Mesenchymal stem cell (in vitro differentiated cells and primary cell): ENCODE measurements at places on chromosomes 6 and 20.

DNA sequence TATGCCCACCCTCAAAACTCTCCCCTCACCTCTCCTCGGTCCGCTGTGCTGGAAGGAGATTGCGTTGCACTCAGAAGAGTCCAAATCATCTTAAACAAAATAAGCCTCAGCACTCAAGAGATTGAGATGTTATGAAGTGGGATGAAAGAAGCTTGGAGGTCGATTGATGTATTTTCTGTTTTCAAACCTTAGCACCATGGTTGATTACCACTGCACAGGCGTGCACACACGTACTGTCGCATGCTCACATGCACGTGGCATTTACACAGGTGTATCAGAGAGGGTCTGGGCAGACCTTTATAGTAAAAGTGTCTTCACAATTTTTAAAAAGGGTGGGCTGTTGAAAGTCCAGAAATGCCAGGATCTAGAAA is 612 bp upstream of the AGPAT4 start:
- no peak for DNase-seq

DNA sequence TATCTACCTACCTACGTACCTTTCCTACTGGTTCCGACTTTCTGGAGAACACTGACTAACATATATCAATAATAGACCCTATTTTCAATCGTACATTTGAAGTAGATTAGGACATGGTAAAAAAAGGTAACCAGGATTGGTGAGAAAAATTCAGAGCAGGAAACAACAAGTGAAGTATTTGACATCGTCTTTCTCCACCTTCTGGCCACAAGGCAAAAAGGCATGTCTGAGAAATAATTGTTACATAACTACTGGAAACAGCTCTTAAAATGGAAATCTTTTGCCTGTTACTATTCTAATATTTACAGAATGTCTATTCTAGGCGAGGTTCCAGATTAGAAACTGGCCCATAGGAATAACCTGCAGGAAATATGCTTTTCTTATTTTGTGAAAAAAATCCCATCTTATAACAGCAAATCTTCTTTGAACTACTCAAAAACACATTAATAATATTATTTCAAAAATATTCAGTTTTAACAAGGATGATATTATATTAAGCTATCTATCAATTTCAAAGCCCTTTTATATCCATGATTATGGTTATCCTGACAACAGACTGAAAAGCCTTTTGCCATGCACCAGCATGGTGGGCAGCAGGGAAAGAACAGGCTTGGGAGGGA is 80.8 kb downstream of the RCAN2 start:
- no peak for DNase-seq

DNA sequence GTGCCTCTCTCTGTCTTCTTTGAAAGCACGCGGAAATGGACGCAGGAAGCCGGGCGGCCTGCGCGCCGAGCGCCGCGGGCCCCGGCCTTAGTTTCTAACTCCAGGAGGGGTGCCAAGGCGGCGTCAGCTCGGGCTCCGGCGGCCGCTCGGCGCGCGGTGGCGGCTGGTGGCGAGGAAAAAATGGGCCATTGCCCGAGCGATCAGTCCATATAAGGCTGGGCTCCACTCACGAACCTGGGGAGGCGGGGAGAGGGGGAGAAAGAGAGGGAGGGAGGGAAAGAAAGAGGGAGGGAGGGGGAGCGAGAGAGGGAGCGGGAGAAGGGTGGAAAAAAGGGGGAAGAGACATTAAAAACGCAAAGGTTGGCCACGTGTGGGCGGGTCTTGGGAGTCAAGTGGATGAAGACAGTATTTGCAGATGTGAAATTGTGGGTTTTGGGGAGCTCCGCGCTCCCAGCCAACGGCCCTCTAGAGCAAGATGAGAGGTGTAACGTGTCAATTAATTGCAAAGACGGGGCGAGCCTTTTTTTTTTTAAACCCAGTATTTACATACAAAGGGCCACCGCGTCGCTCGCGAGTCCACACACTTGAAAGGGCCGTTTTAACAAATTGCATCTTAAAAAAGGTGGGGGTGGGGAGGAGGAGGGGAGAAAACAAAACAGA is at the start of gene NKX2-2:
NKX2-2 (minus strand) TSS at position 184 of the 660 bp plus-strand sequence. CDS start 395 bp downstream, outside the sequence.
- DNase-seq = no peak

GRCh38 chr6:15793288-15793687 is 130.5 kb upstream of the DTNBP1 start:
- peak; percentile 52 for DNase-seq

DNA sequence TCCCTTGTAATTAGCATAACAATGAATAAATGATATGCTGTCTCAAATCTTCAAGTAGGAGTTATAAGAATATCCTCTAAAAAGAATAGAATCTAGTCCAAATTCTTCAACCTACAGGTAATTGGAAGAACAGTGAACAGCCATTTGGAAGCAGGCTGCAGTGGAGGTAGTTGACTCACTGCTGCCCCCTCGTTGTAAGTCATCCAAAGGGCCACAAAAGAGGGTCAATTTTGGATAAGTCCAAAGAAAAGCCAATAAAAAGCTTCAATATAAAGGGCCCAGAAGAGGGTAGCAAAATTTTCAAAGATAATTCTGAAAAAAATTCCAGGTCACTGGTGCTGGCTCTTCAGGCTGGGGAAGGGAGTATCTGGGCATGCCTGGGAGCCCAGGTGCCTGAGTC is 60.8 kb upstream of the SSTR4 start:
- DNase-seq = peak; percentile 21

DNA sequence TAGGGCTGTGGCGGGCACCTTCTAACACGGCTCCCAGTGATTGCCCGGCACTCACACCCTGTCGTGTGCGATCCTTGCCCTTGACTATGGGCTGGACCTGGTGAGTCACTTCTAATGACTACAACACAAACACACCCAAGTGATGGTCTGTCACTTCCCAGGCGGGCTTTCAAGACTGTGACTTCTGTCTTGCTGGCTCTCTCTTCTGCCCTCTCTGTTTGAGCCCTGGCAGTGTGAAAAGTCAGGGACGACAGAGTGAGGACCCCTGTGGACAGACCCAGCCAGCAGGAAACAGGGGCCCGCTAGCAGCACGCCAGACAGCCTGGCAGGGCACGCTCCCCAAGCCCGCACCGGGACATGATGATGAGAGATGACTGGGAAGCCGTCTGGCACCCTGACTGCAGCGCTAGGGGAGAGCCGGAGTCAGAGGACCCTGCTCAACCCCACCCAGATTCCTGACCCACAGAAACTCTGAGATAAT is 43.0 kb downstream of the KIF16B start:
- peak; percentile 87 for DNase-seq

DNA sequence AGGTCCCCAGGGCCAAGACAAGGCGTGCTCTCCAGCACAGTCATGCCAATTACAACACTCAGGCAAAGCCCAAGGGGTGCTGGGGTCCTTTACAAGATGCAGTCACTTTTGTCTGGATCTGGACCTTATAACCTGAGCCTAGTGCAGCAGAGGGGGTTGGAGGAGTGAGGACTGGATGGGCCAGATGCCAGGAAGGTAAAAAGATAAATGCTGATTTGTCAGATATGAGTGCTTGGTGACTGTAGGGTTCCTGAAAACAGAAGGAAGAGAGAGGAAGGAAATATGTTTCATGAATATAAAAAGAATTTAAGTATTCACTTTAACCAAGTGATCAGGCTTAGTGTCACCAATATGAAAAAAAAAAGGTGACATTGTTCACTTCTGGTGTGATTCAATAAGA is 43.4 kb upstream of the TFAP2A start:
- DNase-seq = no peak

DNA sequence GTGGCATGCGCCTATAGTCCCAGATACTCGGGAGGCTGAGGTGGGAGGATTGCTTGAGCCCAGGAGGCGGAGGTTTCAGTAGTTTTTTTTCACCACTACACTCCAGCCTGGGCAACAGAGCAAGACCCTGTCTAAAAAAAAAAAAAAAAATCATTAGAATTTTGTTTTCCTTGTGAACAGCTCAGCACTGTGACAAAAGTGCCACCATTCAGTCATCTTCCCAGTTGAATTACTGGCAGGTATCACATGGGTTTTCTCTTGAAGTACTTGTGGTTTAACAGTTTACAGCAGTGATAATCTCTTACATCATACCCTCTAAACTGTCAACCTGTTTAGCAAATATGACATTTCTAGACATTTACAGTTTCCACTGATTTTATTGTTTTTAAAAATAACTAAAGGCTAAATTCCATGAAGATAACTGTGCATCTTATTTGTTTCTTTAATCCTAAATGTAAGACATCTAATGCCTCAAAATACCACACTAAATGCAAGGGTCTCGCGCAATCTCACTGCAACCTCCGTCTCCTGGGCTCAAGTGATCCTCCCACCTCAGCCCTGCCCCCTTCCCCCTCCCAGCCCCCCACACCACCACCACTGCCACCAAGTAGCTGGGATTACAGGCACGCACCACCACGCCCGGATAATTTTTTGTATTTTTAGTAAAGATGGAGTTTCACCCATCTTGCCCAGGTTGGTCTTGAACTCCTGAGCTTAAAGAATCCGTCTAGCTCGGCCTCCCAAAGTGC is 7.0 kb downstream of the TRPC4AP start:
- DNase-seq = no peak

- no peak for DNase-seq
Measured at GRCh38 chr6:44110005-44110676, 17.1 kb downstream of the MRPL14 start.

GRCh38 chr6:10465629-10466499 is 51.0 kb upstream of the TFAP2A start:
- DNase-seq = peak; percentile 36

GRCh38 chr6:166112580-166112979 is 55.1 kb downstream of the TBXT start:
- DNase-seq = peak; percentile 97

- no peak for DNase-seq
Measured at GRCh38 chr20:54598352-54598751, 123.0 kb downstream of the DOK5 start.

DNA sequence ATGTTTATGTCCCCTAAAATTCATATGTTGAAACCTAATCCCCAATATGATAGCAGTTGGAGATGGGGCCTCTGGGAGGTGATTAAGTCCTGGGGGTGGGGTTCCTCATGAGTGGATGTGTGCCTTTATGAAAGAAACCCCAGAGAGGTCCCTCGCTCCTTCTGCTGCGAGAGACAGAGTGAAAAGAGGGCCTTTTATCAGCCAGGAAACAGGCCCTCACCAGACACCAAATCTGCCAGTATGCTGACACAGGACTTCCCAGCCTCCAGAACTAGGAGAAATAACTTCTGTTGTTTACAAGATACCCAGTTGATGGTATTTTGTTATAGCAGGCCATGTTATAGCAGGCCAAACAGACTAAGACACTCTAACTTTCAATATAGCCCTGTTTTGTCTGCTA is 100.9 kb upstream of the NFATC2 start:
- DNase-seq = peak; percentile 40

DNA sequence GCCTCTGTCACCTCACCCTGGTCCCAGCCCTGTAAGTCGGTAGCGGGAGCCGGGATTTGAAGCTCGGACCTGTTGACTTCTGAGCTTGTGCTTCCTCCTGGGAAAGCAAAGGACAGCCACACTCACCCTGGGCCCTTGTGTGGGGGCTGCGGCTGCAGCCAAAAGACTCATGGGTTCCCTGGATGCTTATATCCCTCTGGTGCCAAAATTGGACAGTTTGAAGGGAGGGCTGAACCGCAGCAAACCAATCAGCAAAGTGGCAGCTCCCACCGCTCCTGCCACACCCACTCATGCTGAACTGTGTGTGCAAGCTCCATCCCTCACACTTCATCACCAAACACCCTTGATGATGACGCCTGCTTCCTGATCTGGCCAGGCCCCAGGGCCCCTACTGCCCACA is 3.9 kb upstream of the CCN5 start:
- no peak for DNase-seq

- DNase-seq = no peak
Measured at GRCh38 chr6:159646116-159646515, 46.9 kb downstream of the SOD2 start.

DNA sequence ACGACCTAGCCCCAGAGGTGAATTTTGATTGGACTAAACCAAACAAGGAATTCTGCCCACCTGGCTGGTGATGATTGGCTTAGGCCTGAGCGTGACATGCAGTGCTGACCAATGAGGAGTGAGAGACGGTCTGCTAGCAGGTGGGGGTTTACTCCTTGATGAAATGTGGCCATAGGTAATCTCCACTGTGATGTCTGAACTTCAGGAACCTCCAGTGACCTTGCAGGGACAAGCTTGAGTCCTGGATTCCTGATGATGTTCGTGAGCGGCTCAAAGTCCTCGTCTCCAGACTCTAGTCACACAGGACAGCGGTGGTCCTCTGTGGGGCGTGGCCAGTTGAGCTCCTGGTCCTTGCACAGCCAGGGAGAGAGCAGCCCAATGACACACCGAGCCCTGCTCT is 8.4 kb downstream of the VSX1 start:
- DNase-seq = no peak

- peak; percentile 43 for DNase-seq
Measured at GRCh38 chr6:109922851-109923250, 55.3 kb upstream of the GPR6 start.

- no peak for DNase-seq
Measured at GRCh38 chr6:131572686-131573415, at the start of gene ARG1. Gene ARG1 (plus strand): TSS chr6:131573226. CDS start chr6:131573283, 57 bp downstream.

- DNase-seq = no peak
Measured at GRCh38 chr6:107786179-107786578, 37.9 kb downstream of the SCML4 start.

DNA sequence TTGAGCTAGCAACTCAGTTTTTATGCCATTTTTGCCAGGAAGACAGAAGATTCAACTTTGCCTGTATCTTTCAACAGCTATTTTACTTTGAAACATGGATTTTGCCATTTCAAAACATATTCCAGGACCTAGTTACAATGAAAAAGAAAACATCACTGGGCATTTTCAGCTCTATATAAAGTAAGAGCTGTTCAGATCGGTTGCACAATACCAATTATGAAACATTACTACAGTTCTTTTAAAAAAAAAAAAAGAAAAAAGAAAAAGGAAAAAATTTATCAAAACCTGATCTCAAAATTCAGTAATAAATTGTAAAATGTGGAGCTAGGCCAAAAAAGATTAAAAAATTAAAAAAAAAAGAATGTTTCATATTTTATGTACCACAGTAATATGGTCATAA is 15.6 kb downstream of the BCLAF1 start:
- no peak for DNase-seq

DNA sequence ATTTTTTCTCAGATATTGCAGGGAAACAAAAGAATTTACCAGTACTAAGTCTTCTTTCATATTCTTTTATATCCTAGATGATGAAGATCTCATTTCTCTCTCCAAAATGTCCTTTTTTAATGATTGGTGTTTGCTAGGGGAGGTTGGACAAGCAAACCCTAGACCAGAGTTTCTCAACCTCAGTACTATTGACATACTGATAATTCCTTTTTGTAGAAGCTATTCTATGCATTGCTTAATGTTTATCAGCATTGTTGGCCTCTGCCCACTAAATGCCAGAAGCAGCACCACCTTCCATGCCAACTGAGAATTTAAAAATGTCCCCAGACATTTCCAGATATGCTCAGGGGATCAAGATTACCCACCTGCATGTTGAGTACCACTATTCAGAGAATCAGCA is 14.4 kb upstream of the TFAP2B start:
- DNase-seq = no peak

- no peak for DNase-seq
Measured at GRCh38 chr6:107565165-107565723, 75.3 kb downstream of the SOBP start.

DNA sequence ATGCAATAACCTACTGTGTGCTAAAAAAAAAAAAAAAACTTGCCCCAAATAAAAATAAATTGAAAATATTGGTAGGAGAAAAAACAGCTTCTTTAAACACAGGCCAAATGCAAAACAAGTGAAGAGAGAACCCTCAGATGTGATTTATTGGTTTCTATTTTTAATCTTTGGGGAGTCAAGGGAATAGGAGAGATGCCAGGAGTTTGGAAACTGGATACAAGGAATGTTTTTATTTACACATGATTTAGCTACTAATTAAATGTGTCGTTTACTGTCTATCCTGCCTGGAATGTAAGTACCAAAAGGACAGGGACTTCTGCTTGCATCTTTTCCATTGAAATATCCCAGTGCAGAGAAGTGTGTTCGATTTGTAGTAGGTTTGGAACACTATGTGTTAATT is 810.7 kb downstream of the MAFB start:
- no peak for DNase-seq
